ENCODE measurements at places on chromosomes 5 and 9.

- no peak for DNase-seq
Measured at GRCh38 chr5:141685591-141685990, 3.6 kb upstream of the ARAP3 start.

- no peak for DNase-seq
Measured at GRCh38 chr9:12069366-12069765, 623.8 kb upstream of the TYRP1 start.

GRCh38 chr5:125228363-125229070 lies 482.1 kb upstream of the ZNF608 start:
- DNase-seq, result no peak

DNA sequence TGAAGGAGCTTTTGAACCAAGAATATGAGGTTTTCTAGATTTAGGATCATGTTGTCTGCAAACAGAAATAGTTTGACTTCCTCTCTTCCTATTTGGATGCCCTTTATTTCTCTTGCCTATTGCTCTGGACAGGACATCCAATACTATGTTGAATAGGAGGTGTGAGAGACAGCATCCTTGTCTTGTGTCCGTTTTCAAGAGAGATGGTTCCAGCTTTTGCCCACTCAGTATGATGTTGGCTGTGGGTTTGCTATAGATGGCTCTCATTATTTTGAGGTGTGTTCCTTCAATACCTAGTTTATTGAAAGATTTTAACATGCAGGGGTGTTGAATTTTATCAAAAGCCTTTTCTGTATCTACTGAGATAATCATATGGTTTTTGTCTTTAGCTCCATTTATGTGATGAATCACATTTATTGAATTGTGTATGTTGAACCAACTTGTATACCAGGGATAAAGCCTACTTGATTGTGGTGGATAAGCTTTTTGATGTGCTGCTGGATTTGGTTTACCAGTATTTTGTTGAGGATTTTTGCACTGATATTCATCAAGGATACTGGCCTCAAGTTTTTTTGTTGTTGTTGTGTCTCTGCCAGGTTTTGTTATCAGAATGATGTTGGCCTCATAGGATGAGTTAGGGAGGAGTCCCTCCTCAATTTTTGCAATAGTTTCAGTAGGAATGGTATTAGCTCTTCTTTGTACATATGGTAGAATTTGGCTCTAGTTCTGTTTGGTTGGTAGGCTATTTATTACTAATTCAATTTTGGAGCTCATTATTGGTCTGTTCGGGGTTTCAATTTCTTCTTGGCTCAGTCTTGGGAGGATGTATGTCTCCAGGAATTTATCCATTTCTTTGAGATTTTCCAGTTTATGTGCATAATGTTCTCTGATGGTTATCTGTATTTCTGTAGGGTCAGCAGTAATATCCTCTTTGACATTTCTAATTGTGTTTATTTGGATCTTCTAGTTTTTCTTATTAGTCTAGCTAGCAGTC lies 41.2 kb upstream of the IFNE start:
- DNase-seq, result no peak

DNA sequence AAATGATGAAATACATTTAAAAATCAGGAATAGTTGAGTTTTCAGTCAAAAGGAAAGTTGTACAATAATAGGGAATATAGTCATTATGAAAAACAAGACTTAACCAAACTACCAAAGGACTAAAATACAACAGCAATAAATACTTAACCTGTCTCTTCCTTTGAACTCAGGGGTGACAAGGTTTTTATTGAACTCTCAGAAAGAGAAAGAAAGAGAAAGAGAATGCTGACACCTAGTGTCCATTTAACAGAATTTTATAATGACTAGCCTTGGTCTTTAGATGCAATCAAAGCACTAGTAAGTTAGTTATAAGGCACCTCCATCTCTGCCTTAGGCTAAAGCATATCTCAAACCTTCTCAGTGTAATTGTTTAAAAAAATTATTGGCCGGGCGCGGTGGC lies 47.5 kb downstream of the UIMC1 start:
- DNase-seq, result peak; percentile 1

DNA sequence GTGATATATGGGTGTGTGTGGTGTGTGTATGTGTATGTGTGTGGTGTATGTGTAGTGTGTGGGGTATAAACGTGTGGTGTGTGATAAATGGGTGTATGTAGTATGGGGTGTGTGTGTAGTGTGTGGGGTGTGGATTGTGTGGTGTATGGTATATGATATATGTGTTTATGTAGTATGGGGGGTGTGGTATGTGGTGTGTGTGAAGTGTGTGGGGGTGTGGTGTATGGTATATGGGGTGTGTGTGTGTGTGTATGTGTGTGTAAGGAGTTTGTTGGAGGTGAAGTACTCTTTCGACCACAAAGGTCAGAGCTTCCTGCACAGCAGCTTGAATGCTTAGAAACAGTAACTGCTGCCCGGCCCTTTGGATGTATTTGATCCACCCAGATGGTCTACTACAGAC lies 145.2 kb upstream of the IQGAP2 start:
- DNase-seq, result no peak

DNA sequence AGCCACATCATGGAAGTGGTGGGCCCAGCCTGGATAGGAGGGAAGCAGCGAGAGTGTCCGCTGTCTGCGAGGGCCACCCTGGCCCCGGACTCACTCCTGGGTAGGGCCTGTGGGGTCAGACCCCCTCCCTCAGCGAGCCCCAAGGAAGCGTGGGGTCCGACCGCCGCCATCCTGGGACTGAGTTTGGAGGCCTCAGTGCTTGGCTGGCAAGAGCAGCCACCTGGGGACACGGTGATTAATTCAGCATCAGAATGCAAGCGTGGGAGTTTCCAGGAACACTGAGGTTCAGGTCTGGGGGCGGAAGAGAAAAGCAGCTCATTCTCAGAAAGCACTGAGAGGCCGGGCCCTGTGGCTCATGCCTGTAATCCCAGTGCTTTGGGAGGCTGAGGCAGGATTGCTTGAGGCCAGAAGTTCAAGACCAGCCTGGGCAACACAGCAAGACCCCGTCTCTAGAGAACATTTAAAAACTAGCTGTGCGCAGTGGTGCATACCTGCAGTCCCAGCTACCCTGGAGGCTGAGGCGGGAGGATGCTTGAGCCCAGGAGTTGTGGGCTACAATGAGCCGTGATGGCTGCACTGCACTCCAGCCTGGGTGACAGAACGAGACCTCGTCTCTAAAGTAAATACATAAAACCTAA lies 18.3 kb upstream of the CAMSAP1 start:
- no peak for DNase-seq

GRCh38 chr9:74555565-74555964 lies 58.4 kb downstream of the RORB start:
- DNase-seq, result no peak

DNA sequence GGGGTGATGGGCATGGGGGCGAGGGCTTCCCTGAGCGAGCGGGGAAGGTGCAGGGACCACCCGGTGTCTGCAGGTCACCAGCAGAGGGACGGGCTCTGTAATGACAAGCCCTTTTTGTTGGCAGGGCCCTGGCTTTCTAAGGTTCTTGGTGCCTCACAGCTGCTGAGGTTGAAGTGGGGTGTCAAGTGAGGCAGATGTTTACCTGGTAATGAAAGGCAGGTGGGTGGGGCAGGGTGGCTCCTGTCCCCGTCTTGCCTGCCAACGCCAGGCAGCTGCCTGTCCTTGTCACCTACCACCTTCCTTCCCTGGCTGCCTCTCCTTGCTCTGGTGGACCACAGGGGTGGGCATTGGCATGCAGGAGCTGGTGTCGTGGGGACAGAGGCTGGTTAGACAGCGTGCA lies 41.0 kb upstream of the SEMA4D start:
- DNase-seq, result no peak

DNA sequence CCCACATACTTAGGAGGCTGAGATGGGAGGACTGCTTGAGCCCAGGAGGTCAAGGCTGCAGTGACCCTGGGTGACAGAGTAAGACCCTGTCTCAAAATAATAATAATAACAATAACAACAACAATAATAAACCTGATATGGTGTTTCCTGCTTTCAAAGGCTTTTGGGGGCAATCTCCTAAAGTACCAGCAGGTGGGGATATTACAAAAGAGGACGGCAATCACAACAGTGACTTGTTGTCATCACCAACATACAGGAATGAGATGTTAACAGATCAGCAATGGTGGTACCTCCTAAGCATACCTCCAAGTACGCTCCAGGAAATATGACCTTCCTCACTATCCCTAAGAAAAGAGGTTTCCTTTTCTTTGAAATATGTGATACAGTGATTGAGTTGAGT lies 91.1 kb upstream of the RNF180 start:
- DNase-seq, result no peak

DNA sequence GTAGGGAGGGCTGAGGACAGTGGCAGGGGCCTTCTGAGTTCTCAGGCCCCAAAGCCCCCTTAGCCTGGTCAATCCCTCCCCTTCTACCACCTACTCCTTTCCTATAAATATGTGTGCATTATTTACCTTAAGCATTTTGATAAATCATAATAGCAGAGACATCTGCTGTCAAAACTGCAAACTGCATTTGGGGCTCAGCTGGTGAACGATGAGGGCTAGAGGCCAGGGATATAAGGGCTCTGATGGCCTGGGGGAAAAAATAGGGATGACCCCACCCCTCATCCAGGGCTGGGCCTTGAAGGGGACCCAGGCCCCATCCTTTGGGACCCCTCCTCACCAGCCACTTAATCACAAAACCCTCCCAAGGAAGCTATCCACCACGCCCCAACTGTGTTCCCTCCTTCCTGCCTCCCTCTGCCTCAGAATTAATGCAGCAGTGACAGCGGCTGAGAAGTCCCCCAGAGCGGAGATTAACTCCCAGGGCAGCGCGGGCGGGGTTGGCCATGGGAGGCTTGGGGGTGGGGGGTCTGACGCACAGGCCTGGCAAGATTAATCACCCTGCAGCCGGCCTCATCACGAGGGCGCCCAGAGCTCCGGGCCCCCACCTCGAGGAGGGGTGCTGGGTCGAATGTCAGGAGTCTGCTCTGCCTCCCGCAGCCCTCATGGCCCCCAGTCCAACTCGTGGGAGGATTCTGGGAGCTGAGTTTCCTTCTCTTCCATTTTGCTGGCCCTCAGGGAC lies 42.1 kb downstream of the CXXC5 start:
- peak; percentile 74 for DNase-seq

DNA sequence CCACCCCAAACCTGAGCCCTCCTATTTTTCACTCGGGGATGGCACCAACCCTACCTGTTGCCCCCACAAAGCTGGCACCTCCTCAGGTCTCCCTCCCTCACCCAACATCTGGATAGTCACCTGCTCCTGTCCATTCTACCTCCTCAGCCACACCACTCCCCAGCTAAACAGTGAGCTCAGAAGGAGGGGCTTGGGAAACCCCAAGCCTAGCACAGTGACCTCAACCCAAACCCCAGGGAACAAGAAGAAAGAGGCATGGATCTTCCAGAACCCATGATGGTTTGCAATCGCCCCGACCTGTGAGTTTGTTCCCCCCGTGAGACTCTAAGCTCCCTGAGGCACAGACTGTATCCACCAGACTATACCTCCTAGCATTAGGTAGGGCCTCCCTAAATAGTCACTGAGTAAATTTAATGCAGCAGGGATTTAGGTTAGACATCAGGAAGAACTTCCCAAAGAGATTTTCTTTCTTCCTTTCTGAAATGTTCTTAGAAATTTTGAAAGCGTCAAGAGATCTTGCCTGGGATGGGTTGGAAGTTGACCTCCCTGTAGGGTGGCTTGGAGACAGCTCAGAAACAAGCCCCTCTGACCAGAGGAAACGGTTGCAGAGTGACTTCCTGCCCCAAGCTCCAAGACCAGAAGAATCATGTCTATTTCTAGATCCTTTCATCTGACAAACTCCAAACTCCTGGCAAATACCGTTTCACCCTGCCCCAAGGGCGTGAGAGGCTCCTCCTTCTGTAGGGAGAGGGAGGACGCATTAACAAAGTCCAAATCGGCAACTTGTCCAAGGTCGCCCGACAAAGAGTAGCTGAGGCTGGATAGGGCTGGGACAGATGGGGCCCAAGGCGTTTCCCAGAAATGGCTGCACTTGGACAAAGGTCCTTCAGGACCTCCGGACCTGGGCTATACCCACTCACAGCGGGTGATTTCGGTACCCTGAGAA lies 4.1 kb downstream of the FIBCD1 start:
- no peak for DNase-seq

- no peak for DNase-seq
Measured at GRCh38 chr9:100505564-100506159, 32.7 kb downstream of the TMEFF1 start.

GRCh38 chr5:127958421-127959011 lies 125.0 kb upstream of the SLC12A2 start:
- DNase-seq, result no peak

- no peak for DNase-seq
Measured at GRCh38 chr9:133905493-133905892, 86.6 kb downstream of the VAV2 start.

All from right kidney (tissue), 9 donors.